ENCODE measurements at places on chromosomes 7 and 10.

DNA sequence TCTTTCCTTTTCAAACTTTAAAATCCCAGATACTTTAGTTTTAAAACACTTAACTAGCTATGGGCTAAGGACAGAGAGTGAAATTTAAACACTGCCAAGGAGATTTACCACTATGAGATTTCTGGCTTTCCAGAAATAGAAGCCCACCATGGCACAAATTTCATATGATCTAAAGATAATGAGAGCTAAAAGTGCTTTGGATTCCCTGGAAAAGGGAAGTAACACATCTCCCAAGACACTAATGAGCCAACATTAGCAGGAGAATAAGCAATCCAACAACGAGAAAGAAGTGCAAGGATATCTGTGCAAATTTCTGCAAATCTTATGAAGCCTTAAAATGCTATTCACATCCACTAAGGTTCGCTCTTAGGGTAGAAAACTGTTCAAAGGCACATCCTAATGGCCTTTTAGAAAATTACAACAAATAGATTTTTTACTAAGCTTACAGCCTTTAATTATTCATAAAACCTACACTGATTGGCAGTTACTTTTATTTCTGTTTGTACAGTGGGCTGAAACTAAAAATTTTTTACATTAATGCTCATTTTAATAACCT is 100.3 kb downstream of the RAPGEF5 start:
- DNase-seq: no peak

DNA sequence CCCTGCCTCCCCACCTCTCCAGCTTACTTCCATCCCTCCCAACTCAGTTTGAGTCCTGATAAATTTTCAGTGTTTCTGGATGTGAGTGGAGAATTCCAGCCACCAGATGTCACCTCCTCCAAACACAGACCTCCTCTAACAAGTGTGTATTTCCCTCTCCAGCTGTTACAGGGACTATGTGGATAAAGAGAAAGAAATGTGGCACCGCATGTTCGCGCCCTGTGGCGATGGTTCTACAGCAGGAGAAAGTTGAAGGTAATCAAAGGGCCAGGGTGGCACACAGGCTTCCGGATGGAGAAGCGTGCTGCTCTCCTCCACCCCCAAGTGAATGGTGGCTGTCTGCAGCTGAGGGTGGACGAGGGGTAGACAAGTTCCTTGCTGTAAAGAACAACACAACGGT is 14.7 kb downstream of the FKBP6 start:
- DNase-seq: no peak

GRCh38 chr7:28613262-28613661 is 200.9 kb downstream of the CREB5 start:
- DNase-seq: no peak

GRCh38 chr10:15436696-15437095 is 65.6 kb upstream of the FAM171A1 start:
- no peak for DNase-seq

DNA sequence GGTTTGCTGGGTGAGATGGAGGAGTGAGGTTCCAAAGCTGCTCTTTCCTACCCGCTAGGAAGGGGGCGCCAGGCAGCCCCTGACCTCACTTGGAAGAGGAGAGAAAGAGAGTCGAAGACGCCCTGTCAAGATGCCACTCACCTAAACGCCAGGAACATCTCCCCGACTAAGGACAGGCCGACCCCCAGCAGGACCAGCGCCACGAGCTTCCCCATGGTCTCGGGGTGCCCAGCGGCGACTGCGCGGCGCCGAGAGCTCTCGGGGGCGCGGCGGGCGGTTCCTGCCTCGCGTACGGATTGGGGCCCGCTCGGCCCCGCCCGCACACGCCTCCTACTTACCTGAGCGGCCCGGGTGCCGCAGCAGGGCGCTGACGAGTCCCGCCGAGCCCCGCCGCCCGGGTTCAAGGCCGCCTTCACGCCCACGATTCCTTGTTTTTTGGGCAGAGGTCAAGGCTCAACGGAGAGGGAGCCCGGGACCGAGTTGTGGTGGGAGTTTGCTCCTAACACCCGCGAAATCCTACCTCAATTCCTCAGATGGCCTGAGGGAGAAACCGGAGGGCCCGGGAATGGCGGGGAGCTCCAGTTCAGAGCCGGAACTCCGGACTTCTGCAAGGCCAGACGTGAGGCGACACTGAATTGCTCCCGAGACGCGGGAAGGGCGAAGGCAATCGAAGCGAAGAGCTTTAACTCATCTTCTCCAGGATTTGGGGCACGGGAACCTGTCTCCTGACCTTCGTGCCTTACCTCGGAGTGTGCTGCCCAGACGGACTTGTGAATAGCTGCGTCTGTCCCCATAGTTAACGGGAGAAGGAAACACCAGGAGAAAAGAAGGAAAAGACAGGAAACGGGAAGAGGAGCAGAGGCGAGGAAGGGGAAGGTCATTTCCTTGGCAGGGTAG is at the start of gene PON3:
TSS of gene PON3 (minus strand) at position 240 of the 897 bp plus-strand sequence. CDS start at position 215, 25 bp downstream.
- DNase-seq: no peak
